ENCODE measurements at places on chromosomes 12 and 14.
A peak's percentile ranks its signal among the peaks of the same experiment; 100 is the strongest.

- DNase-seq, result no peak
Observed at GRCh38 chr12:1398673-1399072, 195.7 kb downstream of the FBXL14 start.

DNA sequence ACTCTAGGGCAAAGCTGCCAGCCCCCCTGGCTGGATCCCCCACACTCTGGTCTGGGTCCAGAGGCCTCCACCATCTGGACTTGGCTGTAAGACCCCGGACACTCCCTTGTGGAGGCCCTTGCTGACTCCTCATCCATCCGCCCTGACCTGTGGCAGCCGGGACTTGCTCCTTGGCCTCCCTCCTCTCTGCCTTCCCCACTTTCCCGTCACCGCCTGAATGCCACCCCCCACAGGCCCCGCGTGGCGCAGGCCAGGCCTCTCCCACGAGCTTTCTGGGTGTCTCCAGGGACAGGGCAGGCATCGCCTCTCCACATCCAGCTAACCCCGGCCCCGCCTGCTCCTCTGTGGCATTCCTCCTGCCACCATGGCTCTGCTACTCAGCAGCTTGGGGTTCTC, 14.1 kb downstream of the JAG2 start:
- no peak for DNase-seq

DNA sequence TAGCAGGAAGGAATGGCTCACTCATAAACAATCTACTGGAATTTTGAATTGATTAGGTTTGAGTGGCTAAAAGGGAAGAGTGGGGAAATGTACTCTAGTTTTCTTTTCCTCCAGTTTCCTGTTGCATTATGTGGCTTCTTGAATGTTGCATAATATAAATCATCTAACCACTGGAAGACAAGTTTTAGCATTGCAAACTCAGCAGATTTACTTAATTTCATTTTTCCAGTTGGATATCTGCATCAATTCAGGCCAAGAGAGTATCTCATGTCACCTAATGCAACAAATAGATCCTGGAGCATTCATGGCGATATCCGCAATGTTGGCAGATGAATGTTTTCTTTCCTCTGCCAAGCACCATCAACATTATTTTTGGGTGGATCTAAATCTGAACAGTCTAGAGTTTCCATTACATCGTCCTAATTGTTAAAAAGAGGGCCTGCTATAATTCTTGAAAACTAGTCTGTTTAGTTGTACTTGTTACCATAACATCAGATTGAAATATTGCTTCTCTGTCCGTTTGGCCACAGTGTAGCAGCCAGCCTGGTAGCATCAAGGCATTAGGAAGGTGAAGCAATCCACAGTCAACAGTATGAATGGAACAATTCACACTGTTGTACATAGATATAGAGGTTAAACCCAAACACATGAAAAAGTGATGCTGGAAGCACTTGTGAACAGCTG, 544.2 kb downstream of the ETNK1 start:
- no peak for DNase-seq

DNA sequence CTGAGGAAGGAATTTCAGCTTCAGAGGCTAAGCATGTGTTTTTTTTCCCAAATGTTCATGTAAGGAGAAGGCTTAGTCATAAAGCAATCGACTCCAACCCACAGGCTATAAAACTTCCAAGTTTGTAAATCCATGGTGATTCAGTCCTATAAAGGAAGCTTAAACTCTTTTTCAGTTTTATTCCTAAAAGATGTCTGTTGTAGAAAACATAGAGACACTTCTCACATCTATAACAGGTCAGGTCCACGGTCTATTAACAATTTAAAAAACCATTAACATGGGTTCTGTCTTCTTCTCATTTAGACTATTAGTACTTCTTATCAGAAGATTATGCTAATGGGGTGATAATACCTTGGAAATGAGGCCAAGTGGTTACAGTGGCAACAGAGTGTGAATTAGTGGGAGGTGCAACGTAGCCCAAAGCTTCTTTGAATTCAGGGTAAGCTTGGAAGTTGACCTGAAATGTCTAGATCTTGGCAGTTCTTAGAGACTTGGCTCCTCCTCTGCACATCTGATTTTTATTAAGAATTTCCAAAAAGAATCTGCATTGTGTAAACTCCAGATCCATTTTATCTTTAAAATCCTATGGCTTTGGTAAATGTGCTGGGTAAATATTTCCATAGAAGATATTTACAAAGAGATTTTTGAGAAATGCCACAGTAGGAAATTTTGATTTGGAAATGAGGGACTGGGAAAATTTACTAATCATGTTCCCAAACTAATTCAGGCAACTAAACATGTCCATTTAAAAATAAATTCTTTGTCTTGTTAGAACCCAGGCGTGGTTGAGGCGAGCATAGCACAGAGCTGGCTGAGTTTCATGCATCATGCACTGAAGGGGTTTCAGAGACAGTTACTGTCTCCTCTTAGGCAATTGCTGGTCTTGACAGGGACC, 86.4 kb downstream of the EML1 start:
- no peak for DNase-seq

DNA sequence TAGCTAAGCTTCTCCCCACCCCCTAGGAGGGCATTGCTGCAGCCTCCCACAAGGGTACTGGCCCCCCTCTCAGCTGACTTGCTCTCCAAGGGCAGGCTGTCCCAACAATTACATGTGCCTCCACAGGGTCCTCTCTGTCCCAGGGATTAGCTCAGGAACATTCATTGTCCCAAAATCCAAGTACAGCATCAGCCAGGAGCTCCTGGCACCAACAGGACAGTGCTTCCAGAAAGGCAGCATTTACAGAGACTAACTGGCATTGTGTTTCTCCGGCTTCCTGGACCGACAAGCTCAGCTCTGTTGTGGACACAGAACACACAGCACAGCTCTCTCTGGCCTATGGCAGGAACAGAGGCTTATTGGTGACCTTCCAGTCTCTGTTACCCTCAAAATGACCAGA, 21.7 kb downstream of the ABCD4 start:
- no peak for DNase-seq

GRCh38 chr12:27552886-27553560, 29.0 kb downstream of the PPFIBP1 start:
- no peak for DNase-seq

- DNase-seq, result peak; percentile 78
Observed at GRCh38 chr12:70733385-70733784, 96.2 kb upstream of the PTPRB start.

DNA sequence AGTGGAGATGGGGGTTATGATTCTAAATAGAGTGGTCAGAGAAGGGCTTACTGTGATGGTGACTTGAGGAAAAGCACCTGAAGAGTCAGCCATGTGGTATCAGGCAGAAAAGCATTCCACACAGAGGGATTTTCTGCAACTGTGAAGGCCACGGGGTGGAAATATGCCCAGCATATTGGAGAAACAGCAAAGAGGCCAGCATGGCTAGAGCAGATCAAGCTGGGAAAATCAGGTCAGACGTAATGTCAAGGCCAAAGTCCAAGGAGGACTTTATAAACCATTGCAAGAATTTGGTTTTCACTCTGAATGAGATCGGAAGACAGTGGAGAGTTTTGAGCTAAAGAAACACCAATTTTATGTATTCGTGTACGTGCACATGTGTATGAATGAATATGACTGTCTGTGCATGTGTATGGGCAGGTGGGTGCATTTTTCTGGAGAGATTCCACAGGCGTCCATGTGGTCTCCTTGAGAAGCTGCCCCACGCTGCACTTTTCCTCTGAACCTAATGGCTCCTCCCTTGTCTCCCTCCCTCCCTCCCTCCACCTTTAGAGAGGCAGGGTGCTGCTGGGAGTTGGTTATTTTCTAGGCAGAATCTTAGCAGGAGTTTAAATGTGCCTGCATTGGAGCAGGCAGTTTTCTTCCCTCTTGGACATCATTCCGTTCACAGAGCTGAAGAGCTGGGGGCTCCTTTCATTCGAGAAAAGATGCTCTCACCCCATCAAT, 97.4 kb upstream of the PPP4R3A start:
- no peak for DNase-seq

- DNase-seq, result no peak
Observed at GRCh38 chr12:45284096-45284901, 68.4 kb downstream of the ANO6 start.

GRCh38 chr12:122895320-122895703, 612 bp downstream of the VPS37B start:
- no peak for DNase-seq

DNA sequence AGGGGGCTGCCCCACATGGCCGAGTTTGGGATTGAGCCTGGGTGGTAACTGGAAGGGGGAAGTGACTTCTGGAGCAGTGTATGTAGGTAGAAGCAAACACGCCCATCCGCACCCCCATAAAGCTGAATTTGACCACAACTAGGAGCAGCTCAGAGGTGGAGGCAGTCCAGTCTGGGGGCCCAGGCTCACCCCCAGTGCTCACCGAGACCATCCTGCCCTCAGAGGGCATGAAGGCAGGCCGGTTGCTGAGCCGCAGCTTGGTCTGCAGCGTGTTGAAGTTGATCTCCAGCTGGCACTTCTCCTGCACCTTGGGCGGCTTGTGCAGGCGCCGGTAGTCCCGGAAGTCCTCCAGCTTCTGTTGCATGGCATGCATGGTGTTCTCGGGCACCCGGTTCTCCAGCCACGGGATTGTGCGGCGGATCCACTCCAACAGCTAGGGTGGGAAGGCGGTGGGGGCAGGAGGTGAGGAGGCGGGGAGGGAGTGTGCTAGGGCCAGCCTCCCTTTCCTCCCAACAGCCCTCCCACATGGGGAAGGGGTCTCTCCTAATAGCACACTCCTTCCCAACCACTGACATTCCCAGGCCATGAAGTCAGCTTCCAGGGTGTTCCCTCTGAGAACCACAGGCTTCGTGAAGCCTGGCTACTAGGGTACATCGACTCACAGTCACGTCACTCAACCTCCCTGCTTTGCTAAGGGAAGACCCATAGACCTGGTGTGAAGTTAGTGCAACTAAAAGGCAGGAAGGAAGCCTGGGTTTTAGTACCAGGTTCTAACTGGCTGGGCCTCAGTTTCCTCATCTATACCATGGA, 87.0 kb downstream of the ACTN1 start:
- no peak for DNase-seq

- DNase-seq, result no peak
Observed at GRCh38 chr14:81137316-81137715, 83.4 kb downstream of the GTF2A1 start.

GRCh38 chr14:37623426-37623951, 28.1 kb downstream of the TTC6 start:
- DNase-seq, result no peak

DNA sequence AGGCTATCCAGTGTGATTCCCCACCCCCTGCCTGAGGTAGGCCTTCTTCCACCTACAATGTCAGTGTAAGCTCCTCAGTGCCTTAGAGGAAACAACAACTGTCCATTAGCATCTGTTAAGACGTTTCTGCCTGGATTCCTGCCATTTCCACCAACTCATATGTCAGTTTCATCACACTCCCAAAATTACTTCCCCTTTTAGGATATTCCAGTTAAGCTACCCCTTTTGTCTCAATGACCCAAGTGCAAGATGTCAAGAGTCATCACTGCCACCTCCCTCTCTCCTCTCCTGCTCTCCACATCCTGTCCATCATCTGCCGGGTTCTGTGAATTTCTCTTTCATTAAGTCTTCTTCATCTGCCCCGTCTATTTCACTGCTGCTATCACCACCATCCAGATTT, 189.4 kb downstream of the DPF3 start:
- DNase-seq, result no peak
